ENCODE measurements at places on chromosomes 6 and 20.

DNA sequence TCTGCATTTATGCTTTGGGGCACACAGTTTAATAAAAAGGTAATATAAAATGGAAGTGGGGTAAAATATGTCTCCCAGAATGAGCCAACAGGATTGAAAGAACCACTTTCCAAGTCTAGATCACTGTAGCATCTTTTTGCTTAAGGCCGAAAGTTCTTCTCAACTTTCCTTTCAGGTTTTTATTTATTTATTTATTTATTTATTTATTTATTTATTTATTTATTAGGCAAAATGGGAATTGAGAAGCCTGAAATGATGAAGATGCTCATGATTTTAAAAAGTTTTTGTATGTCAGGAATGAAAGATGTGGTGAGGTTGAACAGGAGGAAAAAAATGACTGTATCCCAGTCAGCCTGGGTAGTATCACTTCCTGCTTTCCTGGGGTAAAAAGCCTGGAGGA, 24.0 kb downstream of the TSHZ2 start:
- no peak for DNase-seq

DNA sequence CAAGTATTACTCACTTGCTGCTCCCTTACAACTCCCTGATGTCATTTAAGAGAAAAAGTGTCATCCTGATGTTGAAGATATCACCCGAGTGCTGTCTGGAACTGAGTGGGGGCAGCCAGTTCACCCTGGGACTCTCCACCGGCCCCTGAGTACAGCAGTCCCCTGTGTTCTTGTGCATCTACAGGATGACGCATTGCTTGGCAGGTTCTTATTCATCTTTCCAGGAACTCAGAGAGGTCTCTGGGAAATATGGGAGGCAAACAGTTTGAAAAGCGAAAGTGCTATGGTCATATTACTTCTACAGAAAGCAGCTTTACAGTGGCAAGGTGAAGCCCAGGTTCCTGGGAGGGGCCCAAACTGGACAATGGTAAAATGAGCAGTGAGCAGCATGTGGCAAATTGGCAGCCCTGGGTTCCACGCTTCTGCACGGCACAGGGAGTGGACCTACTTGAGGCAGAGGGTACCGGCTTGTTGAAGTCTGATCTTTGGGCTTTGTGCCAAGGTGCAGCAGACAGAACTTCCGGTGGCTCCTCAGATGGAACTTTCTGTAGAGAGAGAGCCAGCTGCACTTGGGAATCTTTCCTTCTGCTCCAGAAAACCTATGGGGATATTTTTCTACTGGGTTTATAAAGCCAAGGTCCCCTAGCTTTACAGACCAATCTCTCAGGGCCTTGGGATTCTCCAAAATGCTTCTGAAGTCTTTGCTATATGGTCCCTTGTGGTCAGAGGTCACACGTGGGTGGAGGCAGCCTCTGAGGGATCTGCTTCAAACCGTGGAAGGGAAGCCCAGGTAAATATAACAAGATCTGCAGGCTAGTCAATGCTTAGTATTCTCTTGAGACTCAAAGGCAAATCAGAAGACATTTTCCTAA, 128.3 kb downstream of the MAP3K7 start:
- no peak for DNase-seq

DNA sequence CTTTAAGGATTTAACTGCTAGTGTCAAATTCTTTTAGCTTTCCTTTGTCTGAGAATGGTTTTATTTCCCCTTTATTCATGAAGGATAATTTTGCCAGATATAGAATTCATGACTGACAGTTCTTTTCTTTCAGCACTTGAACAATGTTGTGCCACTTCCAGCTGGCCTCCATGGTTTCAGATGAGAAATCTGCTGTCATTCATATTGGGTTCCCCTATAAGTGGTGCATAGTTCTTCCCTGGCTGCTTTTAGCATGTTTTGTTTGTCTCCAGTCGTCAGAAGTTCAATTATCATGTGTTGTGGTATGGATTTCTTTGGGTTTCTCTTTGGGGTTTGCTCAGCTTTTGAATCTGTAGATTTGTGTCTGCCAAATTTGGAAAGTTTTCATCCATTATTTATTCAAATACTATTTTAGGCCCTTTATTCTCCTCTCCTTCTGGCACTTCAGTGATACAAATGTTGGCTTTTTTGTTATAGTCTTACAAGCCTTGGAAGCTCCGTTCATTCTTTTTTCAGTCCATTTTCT, 76.3 kb upstream of the TGM3 start:
- DNase-seq = no peak

DNA sequence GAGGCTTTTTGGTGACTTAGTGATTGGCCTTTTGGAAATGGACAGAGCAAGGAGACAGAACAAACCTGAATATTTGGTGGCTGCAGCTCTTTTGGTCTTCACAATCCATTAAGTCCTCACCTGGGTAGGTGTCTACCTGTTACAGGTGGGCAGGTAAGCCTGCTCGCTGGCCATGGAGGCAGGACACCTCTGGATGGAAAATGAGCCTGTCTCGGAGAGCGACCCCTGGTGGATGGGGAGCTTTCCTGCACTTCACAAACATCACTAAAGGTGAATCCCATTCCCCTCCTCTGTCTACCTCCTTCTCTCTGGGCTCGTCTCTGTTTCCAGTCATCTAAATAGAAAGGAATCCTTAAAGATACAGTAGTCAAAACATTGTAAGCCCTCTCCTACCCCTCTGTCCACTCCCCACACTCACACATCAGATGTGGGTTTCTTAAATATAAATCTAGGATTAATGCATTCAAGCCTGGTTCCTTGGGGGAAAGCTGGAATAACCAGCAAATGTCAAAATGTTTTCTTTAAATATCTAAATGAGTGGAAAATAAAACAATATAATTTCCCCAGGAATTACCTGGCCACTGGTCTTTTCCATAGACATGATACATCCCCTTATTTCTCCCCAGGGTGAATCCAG, 304.9 kb downstream of the CDH26 start:
- DNase-seq = peak; percentile 6

DNA sequence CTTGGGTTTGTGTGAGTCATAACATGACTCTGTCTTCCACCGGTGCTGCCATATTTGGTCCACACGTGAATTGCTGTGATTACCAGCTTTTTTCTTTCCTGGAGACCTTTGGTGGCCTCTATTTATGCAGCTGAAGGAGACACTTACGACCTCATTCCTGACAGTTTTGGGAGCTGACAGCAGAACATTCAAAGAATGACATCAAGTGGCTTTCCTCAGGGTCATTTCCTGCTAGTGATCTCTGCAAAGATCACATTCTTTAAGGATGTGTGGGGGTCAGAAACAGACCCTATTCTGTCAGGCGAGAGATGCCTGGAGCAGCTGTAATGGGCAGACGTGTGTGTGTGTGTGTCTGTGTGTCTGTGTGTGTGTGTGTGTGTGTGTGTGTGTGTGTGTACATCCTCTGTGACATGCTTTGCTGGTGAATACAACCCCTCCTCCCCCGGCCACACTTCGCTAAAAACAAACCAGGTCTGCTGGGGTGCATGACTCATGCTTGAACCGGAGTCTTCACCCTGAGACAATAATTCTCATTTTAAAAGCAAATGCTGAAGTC, 115.6 kb downstream of the TMEM170B start:
- DNase-seq = no peak

DNA sequence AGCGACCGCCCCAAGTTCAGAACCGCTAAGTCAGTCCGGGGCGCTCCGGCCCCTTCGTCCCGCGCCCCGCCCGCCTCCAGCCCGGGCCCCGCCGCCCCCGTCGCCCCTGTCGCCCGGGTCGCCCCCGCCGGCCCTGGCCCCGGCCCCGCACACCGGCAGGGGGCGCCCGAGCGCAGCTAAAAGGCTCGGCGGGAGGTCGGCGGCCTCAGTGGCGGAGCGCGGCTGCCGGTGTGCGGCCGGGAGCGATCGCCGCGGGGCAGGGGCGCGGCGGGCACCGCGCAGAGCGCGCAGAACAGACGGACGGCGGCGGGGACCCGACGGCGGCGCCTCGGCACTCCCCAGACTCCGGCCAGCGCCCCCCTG, at the start of gene FNDC1:
Gene FNDC1, plus strand, starts transcription at position 208 of the 363 bp plus-strand sequence. CDS start 197 bp downstream, outside the sequence.
- DNase-seq = no peak

DNA sequence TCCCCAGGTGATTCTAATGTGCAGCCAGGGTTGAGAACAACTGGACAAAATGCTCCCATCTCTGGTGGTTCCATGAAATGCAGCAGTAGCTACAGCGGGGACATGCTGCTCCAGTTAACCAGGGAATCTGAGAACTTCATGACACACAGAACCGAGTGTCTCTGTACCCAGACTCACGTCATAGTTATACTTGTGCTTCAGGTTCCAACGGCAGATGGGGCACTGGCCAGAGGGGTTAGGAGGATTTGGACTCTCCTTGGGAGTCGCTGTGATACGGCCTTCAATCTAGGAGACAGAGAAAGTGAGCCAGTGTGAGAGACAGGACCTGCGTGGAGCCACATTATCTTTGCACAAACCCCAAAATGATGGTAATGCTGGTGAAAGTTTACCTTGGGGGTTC, 9.2 kb downstream of the MRPS18A start:
- DNase-seq = no peak

DNA sequence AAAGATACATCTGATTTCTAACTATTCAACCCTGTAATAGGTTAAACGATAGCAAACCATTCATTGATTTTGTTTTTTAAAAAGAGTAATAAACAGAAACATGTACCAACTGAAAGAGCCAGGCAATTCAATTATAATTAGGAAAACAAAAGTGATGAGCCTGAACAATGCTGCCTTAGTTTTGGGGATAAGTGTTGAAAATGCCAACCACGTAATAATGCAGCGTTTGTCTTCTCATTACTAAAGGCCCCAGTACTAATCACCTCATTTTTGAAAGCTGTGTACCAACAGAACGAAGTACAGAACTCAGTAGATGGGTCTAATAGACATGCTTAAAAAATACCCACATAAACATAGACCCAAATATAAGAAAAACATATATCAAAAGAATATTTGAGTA, 663.6 kb upstream of the CHD6 start:
- no peak for DNase-seq
